ENCODE measurements at places on chromosomes 3 and 15.

- DNase-seq: no peak
These were observed 65.4 kb upstream of the THSD4 start for GRCh38 chr15:71049706-71050422.

DNA sequence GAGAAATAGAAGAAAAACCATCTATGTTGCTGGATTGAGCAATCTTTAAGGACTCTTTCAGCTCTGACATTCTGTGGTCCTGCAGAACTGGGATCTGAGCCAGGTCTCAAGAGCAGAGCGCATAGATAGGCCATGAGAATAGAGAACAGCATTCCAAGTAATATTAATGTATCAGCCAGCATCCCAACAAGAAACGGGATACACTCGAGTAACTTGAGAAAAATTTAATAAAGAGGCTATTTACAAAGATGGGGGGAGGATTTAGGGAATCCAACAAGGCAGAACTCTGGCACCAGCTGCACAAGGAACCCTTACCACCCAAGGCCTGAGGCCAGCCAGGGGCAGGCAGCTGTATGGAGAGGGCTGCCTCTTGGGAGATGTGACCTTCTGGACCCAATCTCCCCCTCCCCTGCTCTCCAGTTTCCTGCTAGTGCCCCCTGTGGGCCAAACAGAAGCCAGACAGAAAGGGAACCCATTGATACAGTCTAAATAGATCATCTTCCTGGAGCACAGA is 8.2 kb downstream of the TMOD2 start:
- no peak for DNase-seq

GRCh38 chr3:100708989-100709841 is at the start of gene TFG:
Gene TFG (plus strand): TSS chr3:100709494. CDS start chr3:100713686, 4,192 bp downstream.
- DNase-seq: peak; percentile 98

DNA sequence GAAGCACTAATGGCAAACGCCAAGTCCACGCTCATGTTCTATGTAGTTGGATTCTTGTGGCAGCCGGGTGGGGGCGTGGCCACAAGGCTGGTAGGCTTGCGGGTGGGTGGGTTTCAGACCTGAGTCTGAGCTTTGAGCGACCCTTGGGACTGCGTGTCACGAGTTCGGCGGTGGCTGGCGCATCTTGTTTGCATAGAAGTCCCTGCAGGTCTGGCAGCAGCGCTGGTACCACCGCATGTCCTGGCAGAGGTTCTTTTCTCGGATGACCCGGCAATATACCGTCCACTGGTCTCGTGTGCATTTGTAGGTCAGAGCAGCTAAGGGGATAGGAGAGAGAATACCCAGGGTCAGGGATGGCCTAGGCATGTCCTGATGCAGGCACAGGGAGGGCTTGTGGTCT is 241.0 kb upstream of the LYSMD4 start:
- DNase-seq: no peak

- DNase-seq: no peak
These were observed 342.1 kb upstream of the ATP11B start for GRCh38 chr3:182450942-182451787.

GRCh38 chr15:97840501-97840900 is 120.0 kb upstream of the ARRDC4 start:
- DNase-seq: no peak

- no peak for DNase-seq
These were observed 357.2 kb downstream of the CLSTN2 start for GRCh38 chr3:140292170-140292569.

- DNase-seq: no peak
These were observed 81.3 kb downstream of the CADPS start for GRCh38 chr3:62793946-62794345.

- DNase-seq: no peak
These were observed 192.4 kb downstream of the SQOR start for GRCh38 chr15:45827275-45827674.

DNA sequence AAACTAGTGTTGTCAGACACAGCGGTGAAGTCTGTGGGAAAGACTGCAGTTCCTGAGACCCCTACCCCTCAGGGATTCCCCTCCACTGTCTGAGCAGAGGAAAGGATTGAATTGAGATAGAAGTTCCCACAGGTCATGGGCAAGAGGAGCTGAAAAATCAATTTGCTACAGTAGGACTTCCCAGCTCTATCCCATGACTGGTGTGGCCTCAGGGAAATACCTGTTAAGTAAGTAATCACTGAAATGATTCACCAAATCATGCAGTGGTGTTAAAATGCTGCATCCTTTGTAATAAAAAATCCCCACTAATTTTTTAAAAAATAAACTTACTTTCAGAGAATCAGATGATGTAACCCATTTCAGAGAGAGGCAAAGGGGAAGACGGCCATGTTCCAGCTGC is 45.0 kb upstream of the SPRED1 start:
- no peak for DNase-seq

DNA sequence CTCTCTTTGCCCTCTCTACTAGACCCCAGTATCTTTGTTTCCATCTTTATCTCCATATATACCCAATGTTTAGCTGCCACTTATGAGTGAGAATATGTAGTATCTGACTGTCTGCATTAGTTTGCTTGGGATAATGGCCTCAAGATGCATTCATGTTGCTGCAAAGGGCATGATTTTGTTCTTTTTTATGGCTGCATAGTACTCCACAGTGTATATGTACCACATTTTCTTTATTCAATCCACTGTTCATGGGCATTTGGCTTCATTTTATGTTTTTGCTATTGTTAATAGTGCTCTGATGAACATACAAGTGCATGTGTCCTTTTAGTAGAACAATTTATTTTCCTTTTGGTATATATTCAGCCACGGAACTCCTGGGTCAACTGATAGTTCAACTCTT is 671.5 kb upstream of the GRM7 start:
- DNase-seq: no peak

DNA sequence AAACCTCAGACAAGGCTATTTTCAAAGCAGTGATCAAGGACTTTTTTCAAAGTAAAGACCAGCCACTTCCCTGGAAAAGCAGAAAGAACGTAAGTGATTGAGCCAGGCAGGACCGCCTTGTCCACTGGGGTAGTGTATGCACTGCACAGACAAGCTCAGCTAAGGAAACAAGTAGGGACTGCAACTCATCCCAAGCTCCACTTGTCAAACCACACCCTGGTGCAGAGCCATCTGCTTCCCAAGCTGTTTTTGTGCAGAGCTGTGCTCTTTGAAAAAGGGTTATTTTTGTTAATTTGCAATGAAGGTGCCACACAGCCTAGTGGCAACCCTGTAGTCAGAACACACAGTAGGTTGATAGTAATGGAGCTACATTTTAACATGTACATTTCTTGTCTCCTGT is 193.3 kb downstream of the ADAMTS9 start:
- no peak for DNase-seq

DNA sequence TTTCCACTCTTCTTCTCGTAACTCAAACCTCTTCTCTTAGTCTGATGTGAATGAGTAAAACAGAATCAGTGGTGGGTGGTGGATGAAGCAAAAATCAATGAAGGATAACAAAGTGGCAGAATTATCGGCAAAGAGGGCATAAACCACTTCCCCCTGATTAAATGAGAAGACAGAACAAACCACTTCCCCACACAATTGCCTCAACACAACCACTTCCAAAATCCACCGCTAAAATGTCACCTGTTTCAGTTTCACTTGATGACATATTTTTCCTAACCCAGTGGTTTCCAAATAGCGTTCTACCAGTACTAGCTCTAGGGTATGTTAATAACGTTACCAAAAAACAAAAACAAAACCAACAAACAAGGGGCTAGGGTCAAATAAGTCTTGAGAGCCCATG is 478.7 kb upstream of the WNT5A start:
- DNase-seq: no peak

- no peak for DNase-seq
These were observed 760 bp downstream of the FANCI start for GRCh38 chr15:89244574-89244903.

DNA sequence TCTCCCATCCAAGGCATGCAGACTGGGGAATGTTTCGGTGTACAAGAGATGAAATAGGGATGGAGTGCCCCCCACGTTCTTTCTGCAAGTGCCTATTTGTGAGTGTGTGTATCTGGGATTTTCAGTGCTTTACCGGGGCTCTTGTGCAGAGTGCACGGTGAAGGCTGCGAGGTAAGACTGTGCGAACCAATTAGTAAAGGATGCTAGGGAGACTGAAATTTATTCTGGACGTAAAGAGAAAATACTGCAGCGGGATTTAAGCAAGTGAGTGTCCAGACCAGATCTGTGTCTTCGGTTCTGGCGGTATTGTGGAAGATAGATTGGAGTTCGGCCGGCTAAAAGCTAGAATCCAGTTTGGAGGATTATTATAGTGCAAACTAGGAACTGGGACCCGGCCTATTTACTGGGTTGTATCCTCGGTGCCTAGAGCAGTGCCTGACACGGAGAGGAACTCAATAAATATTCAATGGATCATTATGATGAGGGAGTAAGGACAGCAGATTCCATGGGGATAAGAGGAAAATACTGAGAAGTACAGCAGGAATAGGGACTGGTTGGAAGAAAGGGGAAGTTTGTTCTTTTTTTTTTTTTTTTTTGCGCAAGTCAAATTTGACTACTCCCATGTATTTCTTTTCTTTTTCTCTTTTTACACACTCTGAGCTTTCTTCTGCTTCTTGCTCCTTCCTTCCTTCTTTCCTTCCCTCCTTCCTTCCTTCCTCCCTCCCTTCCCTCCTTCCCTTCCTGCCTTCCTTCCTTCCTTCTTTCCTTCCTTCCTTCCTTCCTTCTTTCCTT is 580 bp upstream of the MAGEF1 start:
- DNase-seq: no peak

- no peak for DNase-seq
These were observed 118.0 kb upstream of the DPH6 start for GRCh38 chr15:35663956-35664355.

GRCh38 chr15:98740295-98740694 is 92.0 kb downstream of the IGF1R start:
- no peak for DNase-seq

- no peak for DNase-seq
These were observed 18.4 kb downstream of the CLDN1 start for GRCh38 chr3:190303884-190304283.

DNA sequence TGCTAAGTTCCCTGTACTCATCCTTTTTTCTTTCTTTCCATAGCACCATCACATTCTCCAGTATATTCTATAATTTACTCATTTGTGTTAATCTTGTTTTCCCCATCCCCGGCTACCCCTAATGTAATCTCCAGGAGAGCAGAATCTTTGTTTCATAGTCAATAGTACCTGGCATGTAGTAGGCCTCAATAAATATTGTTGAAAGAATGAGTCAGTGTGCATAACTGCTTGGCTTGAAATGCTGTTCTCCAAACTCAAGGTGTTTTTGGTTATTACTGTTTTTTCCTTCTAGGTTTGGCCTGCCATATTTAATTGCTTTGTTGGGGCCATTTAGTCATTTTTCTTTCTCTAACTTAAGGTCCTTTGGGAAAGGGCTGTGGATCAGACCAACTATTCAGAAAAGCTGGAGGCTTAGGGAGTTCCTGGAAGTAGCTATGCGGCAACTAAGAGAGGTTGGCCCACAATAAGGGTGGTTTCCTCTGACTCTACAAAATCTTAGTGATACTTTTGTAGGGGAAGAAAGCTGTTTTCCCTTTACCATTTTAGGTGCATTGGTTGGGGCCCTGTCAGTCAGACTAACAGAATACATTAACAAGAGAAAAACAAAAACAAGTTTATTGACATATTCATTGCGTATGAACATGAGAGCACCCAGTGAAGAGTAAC is 28.4 kb downstream of the KAT2B start:
- no peak for DNase-seq

- DNase-seq: no peak
These were observed 16.1 kb downstream of the SLC28A2 start for GRCh38 chr15:45268135-45268534.

GRCh38 chr3:53482227-53482626 is 12.2 kb upstream of the CACNA1D start:
- no peak for DNase-seq

- no peak for DNase-seq
These were observed 9.8 kb upstream of the MME start for GRCh38 chr3:155070316-155070715.

DNA sequence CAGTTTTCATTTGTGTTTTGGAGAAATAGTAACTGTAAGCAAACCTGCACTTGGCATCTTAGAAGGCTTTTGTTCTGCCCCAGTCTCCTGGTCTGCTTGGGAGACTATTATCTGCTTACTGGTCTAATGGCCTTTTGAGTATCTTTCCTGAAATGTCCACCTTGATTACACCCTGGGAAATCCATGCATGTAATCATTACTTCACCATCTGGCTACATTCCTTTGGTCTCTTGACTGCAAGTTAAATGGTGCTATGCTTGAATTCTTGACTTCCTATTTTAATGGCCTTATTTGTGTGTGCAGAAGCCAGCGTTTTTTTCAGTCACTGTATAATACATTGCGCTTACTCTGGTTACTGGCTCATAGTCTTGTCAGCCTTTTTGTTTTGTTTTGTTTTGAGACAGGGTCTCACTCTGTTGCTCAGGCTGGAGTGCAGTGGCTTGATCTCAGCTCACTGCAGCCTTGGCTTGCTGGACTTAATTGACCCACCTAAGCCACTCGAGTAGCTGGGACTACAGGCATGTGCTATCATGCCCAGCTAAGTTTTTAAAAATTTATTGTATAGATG is 30.0 kb downstream of the CHD2 start:
- no peak for DNase-seq

DNA sequence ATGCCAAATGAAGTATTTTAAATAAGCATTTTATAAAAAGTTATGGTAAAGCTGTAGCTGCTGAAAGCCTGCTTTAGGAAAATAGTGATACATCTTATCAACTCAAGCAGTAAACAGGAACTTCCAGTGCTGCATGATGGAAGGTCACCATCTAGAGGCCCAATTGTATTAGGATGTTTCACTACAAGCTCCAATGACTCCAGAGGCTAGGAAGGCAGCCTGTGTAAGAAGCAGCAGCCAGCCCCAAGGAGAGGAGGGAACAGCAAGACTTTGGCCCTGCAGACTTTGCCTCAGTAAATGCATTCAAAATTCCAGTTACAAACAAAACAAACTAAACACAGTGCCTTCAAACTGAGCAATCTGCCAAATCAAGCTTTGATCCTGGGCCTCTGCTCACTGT is 32.1 kb downstream of the ILDR1 start:
- no peak for DNase-seq

GRCh38 chr15:91468871-91469580 is 369.0 kb downstream of the SV2B start:
- no peak for DNase-seq

GRCh38 chr15:81410318-81410753 is 36.3 kb upstream of the TMC3 start:
- DNase-seq: peak; percentile 59

GRCh38 chr3:3745693-3746092 is 53.5 kb upstream of the LRRN1 start:
- DNase-seq: no peak

DNA sequence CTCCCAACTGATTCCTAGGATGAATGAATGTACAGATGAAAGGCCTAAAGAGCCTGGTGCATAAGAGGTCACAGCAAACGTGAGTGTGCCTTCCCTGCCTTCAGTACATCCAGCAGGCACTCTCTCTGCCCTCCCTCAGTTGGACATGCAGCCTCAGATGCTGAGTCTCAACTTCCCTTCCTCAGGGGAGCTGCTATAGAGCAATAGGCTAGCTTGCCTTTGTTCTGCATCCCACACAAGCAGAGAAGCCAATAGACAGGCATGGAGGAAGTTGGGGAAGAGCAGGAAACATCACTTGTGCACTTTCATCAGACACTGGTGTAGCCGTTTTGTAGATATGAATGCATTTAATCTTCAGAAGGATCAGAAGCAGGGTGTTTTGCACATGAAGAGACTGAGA is 147.5 kb upstream of the THBS1 start:
- DNase-seq: no peak

Data from HFF-Myc (cell line).